Caco-2 (cell line): ENCODE measurements at places on chromosomes 1 and 21.

DNA sequence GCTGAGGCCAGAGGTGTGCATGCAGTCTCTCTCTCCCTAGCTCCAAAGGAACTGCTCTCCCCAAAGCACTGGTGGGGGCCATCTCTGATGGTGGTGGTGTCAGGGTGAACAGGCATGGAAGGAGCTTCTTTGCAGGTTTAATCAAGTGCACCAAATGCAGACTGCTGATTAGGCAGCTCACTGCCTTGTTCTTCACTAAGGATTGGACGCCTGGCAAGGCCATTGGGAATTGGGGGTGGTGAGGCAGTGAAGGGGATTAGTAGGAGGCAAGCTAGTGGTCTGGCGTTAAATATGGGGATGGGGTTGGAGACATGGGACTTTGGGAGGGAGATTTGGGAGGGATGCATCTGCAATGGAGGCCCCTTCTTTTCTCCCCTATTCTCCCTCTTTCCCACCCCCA, 1.5 kb downstream of the CACNA1E start:
- DNase-seq, result no peak

DNA sequence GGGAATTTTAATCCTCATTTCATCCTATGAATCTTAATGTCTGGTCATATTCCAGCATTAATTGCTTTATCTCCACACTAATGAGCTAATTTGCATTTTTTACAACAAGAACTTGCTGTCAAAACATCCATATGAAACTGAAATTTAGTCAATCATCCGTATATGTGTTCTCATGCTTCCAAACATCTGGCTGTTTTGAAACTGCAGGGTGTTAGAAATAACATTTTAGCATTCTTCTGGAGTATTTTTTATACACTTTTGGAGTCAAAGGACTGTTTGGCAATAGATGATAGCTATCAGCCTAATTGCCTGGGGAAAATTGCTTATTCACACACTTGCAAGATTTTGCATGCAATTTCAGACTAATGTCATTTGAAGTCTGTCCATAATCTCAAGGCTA, 1639.3 kb downstream of the KCNT2 start:
- DNase-seq, result no peak

DNA sequence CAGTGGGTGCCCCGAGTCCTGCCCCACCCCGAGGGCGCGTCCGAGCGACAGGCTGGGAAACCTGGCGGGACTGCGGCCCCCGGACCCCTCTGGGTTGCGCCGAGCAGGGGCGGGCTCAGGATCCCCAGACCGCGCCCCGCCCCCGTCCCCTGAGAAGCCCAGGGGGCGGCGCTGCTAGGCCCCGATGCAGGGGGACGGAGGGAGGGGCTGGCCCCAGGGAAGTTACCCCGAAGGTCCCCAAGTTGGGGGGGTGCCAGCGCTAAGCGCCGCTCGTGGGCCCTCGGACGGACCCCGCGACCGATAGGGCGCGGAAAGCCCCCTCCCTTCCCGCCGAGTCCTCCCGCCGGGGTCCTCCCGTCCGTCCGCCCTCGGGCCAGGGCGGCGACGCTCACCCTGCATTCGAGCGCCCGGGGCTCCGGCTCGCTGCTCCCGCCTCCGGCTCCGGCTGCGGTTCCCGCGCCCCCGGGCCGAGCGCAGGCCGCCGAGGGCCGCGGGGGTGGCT, 414 bp downstream of the GPR153 start:
- no peak for DNase-seq

DNA sequence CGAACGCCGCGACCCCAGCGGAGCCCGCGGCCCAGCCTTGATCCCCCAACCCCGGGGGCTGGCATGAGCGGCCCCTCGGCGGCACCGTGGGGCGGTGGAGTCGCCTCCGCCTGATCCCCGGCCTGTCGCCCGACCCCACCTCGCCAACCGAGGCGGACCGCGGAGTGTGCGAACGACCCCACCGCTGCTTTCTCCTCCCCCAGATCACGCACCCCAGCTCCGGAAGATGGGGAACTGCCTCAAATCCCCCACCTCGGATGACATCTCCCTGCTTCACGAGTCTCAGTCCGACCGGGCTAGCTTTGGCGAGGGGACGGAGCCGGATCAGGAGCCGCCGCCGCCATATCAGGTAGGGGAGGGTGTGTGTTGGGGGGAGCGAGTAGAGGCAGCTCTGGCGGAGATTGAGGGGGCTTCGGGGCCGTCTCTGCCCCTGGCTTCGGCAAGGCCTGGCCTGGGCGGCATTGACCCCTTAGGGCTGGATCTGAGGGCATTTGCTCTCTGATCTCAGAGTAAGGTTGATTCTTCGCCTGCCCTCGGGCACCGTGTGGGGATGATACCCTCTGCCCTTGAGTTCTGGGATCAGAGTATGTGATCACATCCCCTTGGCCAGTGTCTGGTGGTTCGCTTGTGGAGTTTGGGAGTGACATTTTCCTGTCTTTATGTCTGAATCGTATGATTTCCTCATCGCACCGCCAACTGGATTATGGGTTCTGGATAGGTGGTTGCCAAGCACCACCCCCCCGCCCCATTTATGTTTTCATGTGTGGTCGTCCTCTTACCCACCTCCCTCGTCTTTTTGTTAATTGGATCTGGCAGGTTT, 668 bp downstream of the RNF11 start:
- DNase-seq, result peak; percentile 38

- DNase-seq, result no peak
Observed at GRCh38 chr1:44489481-44489880, 84.4 kb downstream of the RNF220 start.

GRCh38 chr1:150875197-150876118, 941 bp downstream of the ARNT start:
- no peak for DNase-seq
